RWPE1 (cell line): ENCODE measurements at places on chromosomes 2 and 18.

DNA sequence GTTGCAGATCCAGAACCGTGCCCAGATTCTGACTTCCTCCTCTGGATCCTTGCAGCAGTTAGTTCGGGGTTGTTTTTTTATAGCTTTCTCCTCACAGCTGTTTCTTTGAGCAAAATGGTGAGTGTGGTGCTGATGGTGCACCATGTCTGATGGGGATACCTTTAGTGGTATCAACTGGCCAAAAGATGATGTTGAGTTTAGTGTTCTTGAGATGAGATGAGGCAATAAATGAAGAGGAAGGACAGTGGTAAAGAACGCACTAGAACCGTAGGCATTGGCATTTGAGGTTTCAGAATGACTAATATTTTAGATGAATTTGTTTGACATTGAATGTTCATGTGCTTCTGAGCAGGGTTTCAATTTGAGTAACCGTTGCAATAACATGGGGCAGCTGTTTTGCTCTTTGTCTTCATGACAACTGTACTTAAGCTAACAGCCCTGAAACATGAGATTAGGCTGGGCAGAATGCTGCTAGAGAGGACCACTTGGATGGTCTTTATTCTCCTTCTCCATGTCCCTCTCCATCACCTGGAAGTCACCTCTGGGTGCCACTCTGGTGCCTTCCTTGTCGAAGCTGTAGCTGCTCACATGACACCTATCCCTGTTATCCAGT lies 3.9 kb downstream of the CTLA4 start:
- DNase-seq: no peak

DNA sequence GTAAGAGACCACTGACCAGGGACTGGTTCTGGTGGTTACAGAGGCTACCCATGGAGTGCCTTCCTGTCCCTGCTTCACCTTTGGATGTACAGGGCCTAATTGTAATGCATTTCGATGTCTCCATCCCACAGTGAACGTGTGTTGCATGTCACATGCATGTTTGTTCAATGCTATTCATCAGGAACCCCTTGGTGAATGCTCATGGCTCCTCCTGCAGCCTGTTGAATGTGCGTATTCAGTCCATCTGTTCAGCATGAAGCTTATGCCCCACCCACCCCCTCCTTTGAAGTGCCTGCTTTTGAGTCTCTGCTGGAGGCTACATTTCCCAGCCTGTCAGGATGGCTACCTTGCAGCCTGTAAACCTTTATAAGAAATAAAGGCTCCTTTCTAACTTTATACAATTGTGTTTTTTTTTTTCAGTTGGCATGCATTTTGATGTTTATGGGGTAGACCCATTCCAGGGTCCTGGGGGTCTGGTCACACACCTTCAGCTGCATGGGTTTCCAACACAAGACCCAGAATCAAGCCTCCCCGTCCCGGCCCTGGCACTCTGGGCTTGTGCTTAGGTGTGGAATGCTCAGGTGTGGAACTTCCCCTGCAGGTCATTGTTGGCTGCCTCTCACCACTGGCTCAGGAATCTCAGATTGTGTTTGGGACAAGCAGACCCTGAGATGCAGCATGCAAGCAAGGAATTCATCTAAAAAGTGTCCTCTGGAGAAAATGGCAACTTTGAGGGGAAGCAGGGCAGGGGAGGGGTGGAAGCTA lies 238.8 kb upstream of the HDAC4 start:
- DNase-seq: no peak

DNA sequence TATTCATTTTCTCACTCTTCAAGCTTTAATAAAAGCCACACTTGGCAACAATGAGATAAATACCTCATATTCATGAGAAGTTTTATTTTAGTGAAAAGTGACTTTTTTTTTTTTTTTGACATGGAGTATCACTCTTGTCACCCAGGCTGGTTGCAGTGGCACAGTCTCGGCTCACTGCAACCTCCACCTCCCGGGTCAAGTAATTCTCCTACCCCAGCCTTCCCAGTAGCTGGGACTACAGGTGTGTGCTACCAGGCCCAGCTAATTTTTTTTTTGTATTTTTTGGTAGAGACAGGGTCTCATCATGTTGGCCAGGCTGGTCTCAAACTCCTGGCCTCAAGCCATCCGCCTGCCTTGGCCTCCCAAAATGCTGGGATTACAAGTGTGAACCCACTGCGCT lies 47.0 kb downstream of the FRZB start:
- DNase-seq: no peak

DNA sequence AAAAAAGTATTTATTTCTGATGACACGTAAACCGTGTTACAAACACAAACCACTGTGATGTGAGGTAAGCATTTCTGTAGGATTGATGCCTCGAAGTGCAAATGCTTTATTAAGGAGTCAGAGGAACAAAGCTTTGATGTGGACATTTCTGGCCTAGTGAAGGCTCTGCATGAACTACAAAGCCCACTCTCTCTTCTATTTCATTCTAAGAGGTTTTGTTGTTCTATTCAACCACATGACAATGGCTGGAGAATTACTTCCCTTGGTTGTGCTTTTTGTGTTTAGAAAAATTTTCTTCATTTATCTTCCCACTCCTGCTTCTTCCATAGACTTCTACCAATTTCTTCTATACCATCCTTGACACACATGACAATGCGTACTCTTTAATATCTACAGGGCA lies 125.7 kb upstream of the CCDC195 start:
- no peak for DNase-seq

DNA sequence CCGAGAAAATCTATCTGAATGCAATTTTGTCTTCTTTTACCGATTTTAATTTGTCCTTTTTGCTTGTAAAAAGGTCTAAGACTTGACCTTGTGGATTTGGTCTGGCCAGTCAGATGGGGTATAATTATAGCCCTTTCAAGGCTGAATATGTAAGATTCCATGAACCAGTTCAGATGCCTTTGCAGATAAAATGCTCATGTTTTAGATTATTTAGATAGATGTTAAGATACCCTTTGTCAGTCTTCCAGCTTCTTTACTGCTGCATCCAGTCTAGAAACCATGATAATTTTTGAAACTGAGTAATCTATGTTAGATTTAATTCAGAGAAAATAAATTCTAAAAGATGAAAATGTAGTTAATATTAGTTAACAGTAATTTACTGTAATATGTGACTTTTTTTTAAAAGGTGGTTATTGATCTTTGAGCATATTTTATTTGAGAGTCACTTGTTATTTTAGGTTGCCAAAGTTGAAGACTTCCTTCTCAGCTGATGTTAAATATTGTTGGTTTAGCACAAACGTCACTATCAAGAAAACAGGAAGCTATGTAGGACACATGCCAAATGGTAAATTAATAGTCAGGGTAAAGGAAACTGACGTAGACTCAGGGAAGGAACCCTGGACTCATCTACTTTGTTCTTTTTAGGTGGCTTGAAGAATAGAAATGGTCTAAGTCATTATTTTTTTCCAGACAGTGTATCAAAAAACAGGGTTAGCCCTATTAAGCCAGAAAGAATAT lies 29.8 kb downstream of the BABAM2 start:
- DNase-seq: peak; percentile 5

DNA sequence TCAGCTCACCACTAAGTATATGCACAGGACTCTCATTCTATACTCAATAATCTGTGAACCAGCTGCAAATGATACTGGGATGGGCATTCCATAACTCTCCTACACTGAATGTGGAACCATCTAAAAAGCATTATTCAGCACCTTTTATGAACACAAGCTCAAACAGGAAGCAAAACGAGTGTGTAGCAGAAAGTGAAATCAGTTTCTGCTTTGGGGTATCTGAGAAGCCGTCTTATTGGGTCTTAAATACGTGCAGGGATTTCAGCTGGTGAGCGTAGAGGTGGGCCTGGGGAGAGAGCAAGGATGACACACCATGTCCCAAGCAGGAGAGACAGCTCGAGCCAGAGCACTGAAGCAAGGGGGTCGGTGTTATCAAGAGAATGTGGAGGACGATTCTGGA lies 120.0 kb upstream of the TTN start:
- no peak for DNase-seq

DNA sequence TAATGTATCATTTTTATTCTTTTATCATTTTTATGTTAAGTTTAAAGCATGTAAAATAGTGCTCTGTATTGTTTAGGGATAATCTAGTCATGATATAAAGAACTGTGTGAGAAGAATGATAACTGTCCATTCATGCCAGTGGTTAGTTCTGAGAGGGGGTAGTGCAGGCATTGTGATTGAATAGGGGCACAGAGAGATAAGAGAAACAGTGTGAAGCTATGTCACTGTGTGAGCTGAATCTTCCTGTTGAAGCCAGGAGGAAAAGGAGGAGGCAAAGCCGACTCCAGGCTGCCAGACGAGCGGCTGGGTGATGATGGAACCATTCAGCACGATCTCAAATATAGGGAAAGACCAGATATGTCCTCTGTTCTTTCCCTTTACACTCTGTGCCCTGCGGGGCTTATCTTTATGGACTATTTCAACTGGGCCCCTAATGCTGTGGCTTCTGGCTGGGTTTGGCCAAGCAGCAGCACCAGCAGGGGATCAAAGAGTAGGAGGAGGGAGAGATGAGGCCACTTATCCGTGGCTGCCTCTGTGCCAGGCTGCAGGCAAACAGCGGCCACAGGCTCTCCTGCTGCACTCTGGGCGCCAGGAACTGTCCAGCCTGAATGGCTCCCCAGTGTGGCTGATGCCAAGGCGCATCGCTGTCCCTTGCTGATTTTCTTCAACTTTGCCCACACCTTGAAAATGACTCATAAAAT lies 128.0 kb downstream of the SPP2 start:
- no peak for DNase-seq

DNA sequence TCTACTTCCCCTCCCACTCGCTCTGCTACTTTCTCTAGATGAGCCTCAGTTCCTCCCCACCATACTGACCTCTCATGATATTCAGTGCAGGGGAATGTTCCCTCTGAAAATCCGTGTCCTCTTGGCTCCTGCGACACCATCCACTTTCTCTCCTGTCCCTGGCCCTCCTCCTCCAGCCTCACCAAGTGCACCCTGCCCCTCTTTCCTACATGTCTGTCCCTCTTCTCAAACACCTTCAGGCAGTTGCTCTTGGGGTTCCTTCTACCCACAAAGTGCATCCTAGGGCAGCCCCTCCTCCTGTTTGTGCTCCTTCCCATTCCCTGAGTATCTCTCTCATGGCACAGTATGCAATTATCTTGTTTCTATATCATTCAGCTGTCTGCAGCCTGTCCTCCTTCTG lies 246.4 kb upstream of the RAB6C start:
- no peak for DNase-seq

GRCh38 chr18:51009072-51009471 lies 20.9 kb upstream of the SMAD4 start:
- DNase-seq: no peak

DNA sequence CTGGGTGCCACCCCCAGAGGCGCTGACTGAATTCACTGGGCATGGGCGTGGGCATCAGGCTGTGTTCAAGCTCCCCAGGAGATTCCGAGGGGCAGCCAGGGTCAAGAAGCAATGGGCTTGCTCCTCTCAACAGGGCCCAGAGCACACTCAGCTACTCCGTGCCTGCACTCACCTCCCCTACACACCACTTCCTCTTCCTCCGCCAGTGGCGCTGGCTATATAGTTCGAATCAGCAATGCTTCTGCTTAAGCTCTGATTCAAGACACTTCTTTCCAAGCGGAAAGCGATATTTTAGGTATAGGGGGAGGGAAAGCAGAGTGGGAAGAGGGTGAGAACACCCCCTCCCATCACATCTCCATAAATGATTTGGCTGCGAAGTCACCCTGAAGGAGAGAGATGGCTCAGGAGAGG lies 42.1 kb downstream of the CRACDL start:
- DNase-seq: no peak

- DNase-seq: no peak
Observed at GRCh38 chr2:234290671-234291070, 206.2 kb downstream of the ARL4C start.

DNA sequence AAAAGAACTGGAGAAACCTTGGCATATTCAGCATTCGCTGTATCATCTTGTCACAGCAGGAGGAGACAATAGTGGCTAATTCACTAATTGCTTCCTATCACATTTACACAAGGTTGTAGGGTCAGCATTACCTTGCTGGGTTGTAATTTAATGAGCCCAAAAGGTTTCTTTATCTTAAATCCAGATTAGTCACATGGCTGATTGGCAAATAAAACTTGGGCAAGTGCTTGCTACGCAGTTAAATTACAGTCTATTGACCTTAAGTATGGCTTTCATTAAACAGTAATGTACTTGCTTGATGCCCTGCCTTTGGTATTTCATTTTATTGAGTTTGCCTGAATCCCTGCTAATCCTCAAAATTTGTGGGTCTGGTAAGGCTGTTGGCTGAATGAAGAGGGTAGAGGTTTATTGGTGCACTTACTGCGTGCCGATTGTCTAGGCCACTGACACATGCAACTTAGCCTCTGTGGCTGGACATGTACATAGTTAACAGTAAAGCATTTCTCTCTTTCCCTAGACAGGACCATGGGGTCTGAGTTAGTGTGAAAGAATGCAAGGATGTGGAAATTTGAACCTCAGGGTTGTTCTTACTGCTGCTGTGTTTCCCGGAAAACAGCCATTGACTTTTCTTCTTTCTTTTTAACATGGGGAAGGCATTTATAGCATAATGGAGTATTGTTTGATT lies 34.3 kb downstream of the FMNL2 start:
- DNase-seq: no peak

GRCh38 chr2:229627728-229628127 lies 86.6 kb downstream of the DNER start:
- DNase-seq: no peak

DNA sequence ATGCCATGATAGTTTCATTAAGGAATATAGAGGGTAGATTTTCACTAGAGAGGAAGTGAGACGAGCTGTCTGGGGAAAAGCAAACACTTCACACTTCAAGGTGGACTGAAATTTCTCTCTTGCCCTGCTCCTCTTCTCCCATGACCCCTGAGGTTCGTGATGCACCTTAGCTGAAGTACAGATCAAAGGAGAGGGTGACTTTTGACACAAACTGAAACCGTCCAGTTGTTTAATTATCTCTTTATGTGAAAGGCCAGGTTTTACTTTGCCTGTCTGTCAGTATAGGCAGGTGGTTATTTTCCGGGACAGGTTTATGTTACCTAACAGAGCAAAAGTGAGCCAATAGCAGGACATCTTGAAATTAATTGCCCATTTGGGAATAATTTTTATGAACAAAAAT lies 41.0 kb upstream of the FOXI3 start:
- DNase-seq: no peak

GRCh38 chr2:47520825-47521665 lies 118.1 kb downstream of the MSH2 start:
- peak; percentile 16 for DNase-seq

DNA sequence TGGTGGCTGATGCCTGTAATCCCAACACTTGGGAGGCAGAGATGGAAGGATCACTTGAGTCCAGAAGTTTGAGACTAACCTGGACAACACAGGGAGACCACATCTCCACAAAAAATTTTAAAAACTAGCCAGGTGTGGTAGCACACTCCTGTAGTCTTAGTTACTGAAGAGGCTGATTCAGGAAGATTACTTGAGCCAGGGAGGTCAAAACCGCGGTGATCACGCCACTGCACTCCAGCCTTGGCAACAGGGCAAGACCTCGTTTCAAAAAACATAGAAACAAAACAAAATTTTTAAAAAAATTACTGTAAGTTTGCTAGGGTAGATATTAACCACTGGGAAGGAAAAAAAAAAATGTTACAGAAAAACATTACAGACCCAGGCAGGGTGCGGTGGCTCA lies 5.8 kb downstream of the ATL2 start:
- DNase-seq: no peak

- no peak for DNase-seq
Observed at GRCh38 chr2:48888066-48888465, 132.5 kb upstream of the LHCGR start.
